NCI-H187 treated with DMSO at 0.1 percent for 48 hours (cell line): ENCODE measurements at places on chromosomes 11 and 22.

- DNase-seq = no peak
These were observed 42.0 kb downstream of the CD82 start for GRCh38 chr11:44607319-44607962.

DNA sequence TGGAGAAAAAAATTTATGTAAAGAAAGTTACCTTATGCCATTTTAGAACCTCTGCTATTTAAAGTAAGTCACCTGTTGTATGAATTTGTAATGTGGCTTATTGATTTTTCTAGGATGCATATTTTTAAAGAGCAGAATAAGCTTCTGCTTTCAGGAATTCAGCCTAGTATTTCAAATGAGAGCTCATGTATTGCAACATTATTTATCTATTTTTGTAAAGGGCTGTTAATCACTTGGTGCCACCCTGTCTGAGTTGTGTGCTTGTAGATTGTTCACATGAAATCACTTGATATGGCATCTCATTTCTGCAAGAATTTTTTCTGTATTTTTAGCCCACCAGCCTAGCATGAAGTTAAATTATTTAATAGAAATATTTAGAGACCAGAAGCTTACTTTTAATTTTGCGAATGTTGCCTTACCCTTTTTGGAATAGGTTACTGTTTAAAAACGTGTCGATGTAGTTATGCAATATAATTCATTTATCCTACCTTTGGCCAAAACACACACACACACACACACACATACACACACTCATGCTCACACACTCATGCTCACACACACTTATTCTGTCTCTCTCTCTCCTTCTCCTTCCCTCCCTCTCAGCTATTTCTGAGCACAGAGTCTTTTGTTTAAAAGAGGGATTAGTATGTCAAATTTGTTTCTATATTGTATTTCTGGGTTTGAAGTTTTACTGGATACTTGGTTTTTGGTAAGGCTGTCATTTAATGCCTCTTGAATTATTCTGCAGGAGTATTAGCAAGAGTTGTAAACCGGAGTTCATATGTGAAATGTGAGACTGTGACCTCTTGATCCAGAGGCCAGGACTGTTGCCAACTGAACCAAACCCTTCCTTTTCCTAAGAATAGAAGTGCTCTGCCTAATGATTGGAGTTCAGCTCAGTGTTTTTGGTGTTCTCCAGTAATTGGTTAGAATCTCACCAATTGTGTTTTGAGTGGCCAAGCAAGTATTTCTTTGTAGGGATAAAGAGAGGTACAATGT, 34.4 kb downstream of the YAP1 start:
- DNase-seq = no peak

- DNase-seq = no peak
These were observed 121.0 kb downstream of the WNT11 start for GRCh38 chr11:76085270-76085669.

- DNase-seq = no peak
These were observed 20.2 kb downstream of the NF2 start for GRCh38 chr22:29623553-29624169.

- DNase-seq = no peak
These were observed 443.1 kb downstream of the SOX6 start for GRCh38 chr11:15913261-15913660.

- no peak for DNase-seq
These were observed 7.6 kb downstream of the TMEM121B start for GRCh38 chr22:17113600-17113999.

DNA sequence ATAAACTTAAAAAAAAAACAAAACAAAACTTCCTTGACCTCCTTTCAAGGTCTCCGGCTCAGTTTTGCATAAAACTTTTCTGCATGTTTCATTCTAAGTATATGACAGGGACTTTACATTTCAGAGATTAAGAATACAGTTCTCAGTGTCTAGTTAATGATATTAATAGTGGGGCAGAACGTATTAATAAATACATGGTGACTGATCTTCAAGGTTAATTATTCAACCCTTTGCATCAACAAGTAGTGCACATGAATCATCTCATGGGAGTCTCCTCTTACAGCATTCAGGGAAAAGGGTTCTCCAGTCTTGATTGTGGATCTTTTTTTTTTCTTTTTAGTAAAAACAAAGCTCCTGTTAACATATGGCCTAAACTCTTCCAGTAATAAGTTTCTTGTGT, 146.8 kb downstream of the KIRREL3 start:
- DNase-seq = no peak

- no peak for DNase-seq
These were observed 7.0 kb upstream of the L3MBTL2 start for GRCh38 chr22:41198027-41198580.

DNA sequence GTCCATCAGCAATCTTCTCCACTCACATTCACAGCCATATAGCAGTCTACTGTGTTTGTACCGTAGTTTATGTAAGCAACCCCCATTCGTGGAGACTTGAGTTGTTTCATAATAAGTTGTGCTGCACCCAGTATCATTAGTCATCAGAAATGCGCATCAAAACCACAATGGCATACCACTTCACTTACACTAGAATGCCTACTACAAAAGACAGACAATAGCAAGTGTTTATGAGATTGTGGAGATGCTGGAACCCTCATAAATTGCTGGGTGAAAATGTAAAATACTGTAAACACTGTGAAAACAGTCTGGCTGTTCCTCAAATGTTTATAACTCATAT, 133.3 kb downstream of the ATXN10 start:
- DNase-seq = no peak

DNA sequence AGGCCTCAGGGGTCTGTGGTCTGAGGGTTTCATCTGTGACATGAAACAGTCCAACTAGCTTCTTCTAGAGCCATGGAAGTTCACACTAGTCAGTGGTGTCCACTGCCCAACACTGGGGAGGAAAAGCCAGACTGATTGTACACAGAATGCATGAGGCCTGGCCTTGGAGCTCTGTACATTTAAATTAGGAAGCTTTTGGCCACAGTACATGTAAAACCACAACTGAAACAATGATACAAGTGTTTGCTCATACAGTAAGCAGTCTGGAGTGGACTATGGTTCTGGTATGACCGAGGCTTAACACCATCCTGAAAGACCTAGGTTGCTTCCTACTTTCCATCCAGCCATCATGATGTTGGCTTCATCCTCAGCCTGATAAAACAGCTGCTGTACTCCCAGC, 73.8 kb upstream of the SESN3 start:
- DNase-seq = no peak

DNA sequence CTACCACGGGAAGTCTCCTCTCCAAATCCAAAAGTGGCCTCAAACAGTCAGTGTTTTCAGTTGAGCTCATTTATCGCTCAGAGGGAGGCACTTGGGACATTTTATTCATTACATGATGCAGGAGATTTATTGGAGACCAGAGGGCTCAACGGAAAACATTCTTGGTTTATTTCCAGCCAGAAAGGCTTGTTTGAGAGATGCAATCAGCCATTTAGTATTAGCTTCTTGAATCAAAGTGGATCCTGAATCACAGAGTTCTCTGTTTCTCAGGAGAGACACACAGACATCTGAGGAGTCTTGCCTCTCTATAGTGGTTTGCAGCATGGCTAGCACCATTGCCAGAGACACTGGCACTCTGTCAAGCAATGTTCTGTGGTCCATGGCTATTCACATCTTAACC, 31.5 kb downstream of the CD44 start:
- no peak for DNase-seq

GRCh38 chr11:71334191-71334590, 81.8 kb upstream of the SHANK2 start:
- DNase-seq = no peak

DNA sequence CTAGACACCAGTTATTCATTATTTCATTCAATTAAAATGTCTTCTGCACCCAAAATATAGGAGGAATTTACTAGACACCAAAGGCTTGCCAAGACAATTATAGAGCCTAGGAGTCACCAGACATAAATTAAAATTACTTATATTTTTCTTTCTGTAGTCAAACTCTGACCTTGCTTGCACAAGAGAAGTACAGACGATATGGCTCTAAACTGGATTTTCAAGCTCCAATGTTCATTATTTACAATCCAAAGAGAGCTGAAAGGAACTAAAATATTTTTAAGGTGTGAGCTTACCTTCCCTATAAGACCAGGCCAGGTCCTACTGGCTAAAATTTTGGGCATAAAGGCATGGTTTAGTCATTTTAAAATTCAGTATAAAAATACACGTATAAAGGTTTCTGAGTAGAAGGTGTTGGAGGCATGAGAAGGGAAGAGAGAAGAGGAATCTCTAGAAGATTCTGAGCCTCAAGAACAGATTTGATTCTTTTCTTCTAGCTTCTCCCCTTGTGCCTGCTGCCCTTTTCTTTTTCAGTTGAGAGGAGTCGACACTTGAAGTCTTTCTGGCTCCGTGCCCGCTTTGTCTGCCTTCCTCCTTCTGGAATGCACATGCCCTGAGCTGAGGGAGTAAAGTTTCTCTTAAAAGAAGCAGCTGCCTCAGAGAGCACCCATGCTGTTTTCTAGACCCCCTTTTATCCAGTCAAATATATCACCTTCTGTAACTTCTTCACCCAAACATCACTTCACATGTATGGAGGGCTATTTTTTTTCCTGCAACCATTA, 13.5 kb downstream of the C11orf97 start:
- no peak for DNase-seq

DNA sequence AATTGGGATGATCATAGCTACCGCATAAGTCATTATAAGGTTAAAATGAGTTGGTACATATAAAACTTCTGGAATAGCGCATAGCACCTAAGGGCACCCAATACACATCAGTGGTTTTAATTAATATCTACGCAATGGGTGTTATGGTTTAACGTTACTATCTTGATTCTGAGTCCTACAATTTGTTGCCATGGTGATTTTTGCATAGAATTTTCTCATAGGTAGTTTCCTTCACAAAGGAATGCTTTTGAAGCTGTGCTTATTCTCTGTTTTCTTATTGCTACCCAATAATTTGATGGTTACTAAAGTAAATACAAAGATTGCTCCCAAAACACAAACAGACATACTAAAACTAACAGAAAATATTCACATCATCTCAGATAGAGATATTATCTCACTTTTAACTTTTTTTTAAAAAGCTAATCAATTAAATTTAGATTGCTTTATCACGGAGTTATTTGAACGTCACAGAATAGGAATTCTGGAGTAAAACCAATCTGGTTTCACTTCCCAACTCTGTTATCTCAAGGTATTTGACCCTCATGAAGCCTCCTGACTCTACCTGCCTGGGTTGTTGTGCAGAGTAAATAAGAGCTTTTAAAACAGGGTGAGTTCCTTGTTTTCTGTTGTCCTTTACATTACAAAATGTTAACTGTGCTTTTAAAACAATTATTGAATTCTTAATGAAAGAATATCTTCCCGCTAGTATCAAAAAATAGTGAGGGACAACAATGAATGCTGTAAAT, 635.5 kb upstream of the CCDC90B start:
- DNase-seq = no peak

- no peak for DNase-seq
These were observed 3.1 kb downstream of the MOB2 start for GRCh38 chr11:1483445-1483961.

DNA sequence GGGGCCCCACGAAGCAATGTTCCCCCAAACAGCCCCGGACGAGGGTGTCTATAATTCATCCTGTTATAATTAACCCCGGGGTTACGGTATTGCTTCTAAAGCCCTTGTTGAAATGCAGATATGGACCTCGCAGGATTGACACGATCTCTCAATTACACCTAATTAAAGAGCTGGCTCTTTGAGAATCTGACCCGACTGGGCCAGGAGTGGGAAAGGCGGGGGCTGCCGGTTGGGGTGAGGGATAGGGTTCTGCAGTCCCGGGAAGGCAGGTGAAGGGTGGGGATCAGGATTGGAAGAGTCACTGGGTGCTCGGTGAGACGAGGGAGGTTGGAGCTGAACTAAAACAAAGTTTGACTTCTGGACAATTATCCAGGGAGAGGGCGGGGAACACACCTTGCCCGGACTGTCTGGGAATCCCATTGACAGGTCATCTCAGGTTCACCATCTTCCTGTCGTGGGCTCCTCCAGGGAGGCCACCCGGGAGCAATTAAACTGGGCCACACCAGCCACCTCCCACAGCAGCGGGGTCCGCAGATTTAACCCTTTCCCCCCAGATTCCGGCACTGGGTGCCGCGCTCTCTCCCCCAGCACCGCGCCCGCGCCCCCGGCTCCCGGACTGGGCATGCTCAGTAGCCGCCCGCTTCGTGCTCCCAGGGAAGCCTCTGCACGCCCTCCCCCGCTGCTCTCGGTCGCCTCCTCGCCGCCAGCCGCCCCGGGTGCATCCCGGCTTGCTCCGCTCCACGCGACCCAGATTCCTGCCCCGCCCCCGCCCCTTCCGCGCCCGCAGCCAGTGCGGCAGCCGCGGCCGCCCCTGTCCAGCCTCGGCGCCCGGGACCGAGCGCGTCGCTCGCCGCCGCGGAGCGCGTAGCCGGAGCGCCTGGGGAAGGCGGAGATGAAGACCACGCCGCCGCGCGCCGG, at the start of gene ELMOD1:
TSS of gene ELMOD1 (plus strand) at position 688 of the 918 bp plus-strand sequence. CDS start 27,043 bp downstream, outside the sequence.
- no peak for DNase-seq

DNA sequence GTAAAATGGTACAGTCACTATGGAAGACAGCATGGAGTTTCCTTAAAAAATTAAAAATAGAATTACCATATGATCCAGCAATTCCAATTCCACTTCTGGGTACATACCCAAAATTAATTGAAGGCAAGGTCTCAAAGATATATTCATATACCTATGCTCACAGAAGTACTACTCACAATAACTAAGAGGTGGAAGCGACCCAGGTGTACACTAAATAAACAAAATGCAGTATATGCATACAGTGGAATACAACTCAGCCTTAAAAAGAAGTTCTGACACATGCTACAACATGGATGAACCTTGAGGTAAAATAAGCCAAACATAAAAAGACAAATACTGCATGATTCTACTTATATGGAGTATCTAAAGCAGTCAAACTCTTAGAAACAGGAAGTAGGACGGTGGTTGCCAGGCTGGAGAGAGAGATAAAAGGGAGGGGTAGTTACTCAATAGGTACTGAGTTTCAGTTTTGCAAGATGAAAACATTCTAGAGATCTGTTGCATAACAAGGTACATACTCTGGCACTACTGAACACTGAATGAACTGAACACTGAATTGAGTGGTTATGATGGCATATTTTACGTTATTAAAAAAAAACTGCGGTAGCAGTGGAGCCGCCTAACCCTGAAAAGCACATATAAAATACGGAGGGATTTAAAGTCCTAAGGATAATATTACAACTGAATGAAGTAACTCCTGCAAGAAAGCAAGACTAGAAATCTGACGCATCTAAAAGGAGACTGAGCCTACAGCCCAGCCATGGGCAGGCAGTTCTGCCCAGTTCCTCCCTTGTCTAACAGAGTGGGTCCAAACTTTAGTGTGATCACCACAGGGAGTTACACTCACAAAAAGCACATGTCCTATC, 12.8 kb downstream of the DGCR2 start:
- no peak for DNase-seq
